ENCODE measurements at places on chromosomes 12 and 14.

DNA sequence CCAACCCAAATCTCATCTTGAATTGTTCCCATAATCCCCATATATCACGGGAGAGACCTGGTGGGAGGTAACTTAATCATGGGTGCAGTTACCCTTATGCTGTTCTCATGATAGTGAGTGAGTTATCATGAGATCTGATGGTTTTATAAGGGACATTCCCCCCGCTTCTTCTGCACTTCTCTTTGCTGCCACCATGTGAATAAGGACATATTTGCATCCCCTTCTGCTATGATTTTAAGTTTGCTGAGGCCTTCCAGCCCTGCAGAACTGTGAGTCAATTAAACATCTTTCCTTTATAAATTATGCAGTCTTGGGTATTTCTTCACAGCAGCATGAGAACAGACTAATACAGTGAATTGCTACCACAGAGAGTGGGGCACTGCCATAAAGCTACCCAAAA, 179.1 kb downstream of the LRIG3 start:
- DNase-seq, result no peak

DNA sequence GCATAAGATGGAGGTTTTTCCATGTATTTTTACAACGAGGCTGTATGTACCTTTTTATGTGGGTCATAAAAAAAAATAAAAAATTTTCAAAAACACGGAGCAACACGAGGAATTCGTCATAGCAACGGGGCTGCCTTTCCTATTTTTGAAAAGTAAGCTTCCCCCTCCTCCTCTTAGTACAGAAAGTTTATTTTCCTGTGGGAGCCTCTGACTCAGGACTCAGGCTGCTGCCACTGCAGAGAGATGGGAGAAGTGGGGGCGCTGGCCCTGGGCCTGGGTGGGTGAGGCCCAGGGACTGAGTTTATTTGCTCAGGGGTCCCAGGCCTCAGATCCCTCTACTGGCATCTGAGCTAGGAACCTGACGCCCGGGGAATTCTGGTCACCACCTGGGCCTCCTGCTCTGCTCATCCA, 10.2 kb upstream of the CMKLR1 start:
- DNase-seq, result no peak

DNA sequence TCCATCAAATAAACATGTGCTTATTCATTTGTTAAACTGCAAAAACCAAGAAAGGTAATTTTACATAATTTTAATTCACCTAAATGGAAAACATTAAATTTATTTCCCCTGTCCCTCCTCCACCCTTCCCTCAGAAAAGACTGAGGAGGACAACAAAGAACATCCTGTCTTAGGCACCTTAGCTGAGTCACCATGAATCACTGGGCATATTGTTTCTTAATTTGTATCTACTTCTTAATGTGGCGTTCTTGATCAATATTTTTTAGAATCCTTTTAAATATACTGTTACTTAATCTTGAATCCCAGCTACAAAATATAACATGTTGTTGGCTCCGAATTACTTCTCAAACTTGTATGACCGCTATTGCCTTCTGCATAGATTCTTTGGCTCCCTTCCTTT, 23.5 kb downstream of the SIX6 start:
- DNase-seq, result no peak

DNA sequence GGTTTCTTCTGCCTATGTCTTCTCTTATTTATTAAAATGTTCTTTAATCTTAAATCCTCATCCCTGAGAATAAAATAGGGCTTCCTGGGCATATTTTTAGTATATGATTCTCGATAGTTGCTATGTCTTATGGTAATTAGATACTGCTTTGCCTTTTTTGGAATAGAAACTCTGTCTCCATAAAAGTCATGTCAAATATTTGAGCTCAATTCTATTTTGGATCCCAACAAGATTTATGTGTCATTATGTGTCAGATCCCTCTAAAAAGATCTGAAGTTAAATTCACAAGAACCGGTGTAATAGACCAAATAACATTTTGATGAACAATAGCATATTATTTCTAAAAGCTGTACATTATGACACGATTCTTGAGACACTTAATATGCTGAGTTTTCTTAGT, 312.5 kb upstream of the PDE3A start:
- DNase-seq, result no peak
